ENCODE measurements at places on chromosomes 16 and 17.

GRCh38 chr17:1985686-1986085, 39.4 kb downstream of the RTN4RL1 start:
- no peak for DNase-seq

- no peak for DNase-seq
Observed at GRCh38 chr16:2438121-2438520, 8.9 kb downstream of the CCNF start.

DNA sequence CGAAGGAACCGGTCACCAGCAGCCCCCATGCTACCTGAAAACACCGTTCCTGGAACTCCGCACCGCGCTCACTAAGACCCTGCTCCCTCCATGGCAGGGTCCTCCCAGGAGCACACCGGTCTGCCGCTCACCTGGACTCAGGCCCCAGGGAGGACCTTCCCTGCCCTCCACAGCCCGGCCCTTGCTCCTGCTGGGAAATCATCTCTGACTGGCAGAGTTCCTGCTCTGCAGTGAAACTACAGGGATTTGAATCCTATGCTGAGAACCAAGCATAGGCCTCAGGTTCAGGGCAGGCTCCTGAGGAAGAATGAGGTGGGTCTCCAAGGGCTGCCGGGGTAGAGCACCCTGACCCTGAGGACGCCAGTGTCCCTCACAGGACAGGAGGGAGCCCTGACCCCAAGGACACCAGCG, 88.5 kb downstream of the KCNJ12 start:
- DNase-seq, result no peak

GRCh38 chr17:28849281-28849680, 5.5 kb upstream of the ERAL1 start:
- no peak for DNase-seq

GRCh38 chr17:64061178-64061898, 40.9 kb upstream of the ICAM2 start:
- no peak for DNase-seq

DNA sequence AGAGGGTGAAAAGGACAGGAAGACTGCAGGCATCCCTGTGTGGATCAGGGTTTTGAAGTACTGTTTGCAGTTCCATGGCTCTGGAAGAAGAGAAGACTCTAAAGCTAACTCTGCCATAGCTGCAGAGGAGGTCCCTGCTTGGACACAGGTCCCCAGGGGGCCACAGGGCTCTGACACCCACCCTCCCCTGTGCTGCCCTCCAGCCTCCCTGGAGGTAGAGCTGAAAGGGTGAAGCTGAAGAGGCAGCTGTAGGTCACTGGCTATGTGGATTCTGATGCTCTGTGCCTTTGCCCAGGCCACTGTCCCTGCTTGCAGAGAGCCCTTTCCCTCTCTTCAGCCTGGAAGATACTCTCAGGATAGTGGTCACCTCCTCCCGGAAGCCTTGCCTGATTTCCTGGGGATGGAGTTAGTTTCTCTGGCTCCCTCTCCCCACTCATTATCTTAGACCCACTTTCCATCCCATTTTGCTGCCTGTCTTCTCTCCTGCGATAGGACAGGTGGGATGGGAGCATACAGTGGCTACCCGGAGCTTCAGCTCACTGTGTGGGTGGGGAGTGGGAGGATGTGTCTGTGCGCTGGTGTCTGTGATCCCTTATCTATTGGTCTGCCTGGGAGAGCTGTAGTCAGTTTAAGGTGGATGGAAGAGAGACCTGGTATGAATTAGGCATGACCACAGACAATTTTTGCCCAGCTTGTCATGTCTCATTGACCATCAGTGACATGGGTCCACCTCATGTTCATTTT, 89.8 kb upstream of the TMEM97 start:
- DNase-seq, result no peak

GRCh38 chr16:53967572-53967971, 263.6 kb downstream of the FTO start:
- no peak for DNase-seq
